Testis (tissue), 5 donors: ENCODE measurements at places on chromosomes 12 and 14.

GRCh38 chr14:104968541-104969401 lies 9.4 kb downstream of the AHNAK2 start:
- no peak for DNase-seq

DNA sequence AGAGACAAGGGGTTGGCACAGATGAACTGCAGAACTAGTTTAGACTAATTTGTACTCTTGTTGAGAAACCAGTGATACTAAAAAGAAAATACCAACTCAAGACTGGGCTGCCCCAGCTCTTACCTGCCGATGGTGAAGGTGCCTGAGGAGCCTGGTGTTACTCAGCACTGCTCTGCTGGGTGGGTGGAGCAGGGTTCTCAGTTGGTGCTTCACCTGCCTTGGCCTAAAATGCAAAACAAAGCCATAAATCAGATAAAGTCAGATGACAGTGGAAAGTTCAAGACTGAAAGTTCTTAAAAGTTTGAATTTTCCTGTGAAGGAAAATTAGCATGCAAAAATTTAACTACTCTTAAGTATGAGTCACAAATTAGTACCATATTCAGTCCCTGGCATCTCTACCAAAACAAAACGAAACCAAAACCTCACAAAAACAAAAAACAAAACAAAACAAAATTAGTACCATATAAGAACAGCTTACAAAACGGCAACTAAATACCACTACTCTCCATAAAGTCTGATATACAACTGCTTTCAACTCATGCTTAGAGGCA lies 21.9 kb downstream of the YBX3 start:
- no peak for DNase-seq

DNA sequence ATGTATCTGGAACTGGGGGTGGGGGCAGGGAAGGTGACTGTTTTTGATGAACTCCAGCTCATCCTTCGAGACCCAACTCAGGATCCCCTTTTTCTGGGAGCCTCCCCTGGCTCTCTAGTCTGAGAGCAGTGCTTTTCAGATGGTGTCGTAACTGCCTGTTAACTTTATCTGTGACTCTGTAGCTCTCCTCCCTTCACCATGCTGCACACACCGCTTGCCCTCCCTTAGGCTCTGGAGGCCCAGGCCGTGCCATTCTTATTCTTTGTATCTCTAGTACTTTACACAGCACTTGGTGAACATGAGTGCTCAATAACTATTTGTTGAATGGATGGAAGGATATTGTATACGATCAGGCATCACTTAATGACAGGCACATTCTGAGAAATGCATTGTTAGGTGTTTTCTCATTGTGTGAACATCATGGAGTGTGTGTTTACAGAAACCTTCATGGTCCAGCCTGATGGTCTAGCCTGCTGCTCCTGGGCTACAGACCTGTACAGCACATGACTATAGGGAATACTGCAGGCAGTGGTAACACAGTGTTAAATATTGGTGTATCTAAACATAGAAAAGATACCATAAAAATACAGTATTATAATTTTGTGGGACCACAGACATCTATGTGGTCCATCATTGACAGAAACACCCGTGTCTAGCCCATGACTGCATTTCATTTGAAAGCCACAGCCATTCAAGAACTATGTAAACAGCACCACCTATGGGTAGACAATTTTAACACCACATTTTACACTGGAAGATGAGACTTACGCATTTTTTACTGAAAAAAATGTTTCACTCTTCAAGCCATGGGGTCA lies 91.8 kb downstream of the EML1 start:
- peak; percentile 46 for DNase-seq

DNA sequence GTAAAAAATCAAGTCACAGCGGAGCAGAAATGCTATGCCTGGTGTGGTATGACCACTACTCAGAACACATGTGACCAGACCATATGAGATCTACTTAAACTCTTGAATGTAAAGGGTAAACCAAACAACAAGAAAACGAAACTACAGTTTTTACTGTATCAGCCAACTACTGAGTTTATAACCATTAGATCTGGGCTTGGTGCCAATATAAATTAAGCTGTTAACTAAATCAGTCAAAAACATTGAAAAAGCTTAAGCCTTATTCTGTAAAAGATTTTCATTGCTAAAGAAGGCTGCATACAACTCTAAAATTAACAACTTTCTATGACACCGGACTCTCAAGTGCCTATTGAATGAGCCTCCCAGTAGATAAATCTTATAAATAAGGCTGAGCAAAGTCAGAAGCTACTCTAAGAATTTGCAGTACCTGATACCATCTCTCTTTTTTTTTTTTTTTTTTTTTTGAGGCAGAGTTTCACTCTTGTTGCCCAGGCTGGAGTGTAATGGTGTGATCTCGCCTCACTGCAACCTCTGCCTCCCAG lies 35.4 kb downstream of the SPTLC2 start:
- DNase-seq = no peak

DNA sequence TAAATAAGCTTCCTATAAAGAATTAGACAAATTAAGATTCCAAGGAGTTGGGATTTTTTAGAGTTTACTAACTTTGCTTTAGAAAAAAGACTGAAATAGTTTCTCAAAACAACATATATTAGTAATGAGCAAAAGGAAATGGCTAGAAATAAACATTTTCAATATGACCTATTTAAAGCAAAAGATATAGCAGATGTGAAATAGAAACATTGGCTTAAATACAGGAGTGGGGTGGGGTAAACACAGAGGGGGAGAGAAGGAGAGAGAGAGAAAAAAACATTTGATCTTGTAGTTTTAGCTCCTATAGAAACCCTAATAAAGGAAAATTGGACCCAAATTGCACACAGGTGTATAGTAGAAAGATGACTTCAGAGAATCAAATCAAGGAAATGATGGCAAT lies 794.5 kb downstream of the MED13L start:
- no peak for DNase-seq

- no peak for DNase-seq
These were observed 36.5 kb downstream of the SSH1 start for GRCh38 chr12:108820707-108821406.

DNA sequence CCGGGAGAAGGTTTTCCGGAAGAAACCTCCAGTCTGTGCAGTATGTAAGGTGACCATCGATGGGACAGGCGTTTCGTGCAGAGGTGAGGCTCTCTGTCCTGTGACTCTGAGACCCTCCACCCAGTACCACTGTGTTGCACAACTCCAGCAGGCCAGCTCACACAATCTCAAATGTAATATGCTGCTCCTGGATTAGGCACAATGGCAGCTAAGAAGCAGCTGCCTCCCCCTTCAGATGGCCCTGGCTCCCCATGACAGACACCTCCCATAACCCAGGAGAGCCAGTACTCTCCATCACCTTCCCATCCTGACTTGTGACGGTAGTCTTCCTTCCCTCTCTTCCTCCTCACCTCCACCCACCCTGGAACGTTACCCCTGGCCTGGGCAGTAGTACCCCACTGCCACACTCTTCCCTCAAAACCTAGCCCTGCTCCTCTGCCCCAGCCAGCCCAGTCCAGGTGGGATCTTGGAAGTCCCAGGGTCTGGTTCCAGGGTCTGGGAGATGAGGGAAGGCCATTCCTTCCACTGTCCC lies 2.1 kb downstream of the TNS2 start:
- no peak for DNase-seq

GRCh38 chr12:58529114-58529665 lies 391.1 kb downstream of the LRIG3 start:
- no peak for DNase-seq

- no peak for DNase-seq
These were observed 281.6 kb upstream of the NPAS3 start for GRCh38 chr14:32657081-32657480.

DNA sequence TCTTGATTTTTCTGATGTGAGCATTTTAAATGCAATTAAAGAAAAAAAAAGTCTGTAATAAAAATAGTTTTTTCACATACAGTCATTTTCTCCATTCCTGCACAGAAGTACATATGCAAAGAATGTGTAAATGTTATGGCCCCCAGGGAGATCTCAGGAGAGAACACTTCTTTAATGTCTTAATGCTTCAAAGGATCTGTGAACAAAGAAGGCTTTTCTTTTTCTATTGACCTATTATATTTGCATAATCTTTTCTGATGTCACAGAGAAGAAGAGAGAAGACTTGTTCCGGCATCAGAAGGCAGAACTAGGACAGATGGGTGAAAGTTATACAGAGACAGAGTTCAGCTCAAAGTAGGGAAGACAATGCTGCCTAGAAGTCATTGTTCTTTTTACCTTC lies 413.5 kb upstream of the STXBP6 start:
- DNase-seq = no peak

GRCh38 chr12:13523536-13524307 lies 327.2 kb downstream of the EMP1 start:
- no peak for DNase-seq

GRCh38 chr14:84250893-84251292 lies 1279.1 kb upstream of the FLRT2 start:
- DNase-seq = no peak

DNA sequence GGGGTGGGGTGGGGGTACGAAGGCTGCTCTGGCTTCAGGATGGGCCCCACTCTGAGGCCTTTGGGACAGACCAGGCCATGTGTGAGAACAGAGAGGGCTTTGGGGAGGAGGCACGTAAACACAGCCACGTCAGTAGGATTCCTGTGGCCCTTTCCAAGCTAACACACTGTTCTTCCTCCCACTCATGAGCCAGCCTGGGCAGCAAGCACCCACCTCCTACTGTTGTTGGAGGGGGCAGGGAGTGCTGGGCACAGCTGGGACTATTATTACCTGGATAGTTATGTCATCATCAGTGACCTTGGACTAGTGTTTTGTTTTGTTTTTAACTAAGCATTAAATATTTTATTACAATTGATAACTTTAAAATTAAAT lies 5.3 kb downstream of the CHGA start:
- DNase-seq = peak; percentile 70

DNA sequence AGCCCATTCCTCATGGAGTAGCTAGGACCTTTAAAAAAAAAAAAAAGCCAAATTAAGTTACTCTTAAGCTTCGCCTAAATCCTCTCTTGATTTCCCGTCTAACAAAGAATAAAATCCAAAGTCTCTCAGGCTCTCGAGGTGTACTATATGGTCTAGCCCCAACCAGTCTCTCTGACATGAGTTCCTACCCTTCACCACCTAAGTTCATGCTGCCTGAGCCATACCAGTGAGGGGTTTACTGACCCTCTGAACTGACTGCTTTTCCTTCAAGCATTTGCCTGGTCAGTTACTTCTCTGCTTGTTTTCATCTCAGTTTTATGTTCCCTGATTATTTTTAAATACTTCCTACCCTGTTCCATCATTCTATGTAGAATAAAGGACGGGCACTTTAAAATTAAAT lies 58.2 kb upstream of the KCNMB4 start:
- no peak for DNase-seq

- no peak for DNase-seq
These were observed 93.0 kb downstream of the NT5DC3 start for GRCh38 chr12:103748002-103748401.

DNA sequence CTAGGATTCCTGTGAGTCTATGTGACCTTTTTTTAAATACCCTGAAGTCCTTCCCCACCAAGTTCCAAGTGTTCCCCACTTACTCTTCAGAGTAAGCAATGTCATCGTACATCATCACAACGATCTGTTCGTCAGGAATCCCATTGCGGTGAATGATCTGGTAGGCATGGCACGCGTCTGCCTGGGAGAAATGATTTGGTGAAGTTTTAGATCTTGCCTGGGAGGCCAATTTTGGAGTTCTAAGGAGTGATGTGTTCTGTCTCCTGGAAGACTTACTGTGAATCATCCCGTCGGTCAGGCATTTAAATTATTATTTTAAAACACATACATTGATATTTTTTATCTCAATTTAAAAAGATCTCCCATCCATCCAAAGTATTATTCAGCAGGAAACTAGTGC lies 29.8 kb downstream of the LGMN start:
- DNase-seq = no peak

DNA sequence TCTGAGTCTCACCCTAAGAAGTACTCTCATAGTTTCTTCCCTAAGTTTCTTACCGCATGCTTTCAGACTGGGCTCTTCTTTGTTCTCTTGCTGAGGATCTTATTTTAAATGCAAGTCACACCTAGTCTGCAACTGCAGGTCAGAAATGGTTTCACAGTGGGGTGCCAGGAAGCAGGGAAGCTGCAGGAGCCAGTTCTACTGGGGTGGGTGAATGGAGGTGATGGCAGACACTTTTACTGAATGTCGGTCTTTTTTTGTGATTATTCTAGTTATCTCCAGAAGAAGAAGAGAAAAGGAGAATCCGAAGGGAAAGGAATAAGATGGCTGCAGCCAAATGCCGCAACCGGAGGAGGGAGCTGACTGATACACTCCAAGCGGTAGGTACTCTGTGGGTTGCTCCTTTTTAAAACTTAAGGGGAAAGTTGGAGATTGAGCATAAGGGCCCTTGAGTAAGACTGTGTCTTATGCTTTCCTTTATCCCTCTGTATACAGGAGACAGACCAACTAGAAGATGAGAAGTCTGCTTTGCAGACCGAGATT lies 1.7 kb downstream of the FOS start:
- no peak for DNase-seq

DNA sequence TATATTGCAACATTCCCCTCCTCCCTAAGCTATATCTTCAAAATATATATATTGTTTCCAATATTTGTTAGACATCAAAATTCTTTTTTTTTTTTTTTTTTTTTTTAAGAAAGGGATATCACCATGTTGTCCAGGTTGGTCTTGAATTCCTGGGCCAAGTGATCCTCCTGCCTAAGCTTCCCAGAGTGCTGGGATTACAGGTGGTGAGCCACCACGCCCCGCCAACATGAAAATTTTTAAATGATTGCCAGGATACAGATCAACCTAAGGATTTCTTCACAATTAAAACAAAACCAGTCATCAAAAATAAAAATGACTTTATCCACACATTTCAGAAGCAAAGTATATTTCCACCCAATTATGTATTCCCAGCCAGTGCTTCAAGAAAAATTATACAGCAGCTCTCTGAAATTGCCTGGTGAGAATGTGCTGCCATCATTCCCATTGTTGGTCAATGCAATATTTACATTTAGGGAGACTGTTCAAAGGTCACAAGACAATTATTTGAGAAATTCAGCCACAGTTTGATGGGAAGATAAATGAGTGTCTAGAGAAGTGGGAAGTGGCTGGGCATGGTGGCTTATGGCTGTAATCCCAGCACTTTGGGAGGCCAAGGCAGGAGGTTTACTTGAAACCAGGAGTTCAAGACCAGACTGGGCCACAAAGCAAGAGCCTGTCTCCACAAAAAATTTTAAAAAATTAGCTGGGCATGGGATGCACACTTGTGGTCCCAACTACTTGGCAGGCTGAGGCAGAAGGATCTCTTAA lies 141.7 kb upstream of the AMIGO2 start:
- DNase-seq = no peak

GRCh38 chr12:111653596-111653995 lies 32.2 kb downstream of the BRAP start:
- DNase-seq = no peak

GRCh38 chr12:67630373-67631088 lies 18.0 kb upstream of the DYRK2 start:
- DNase-seq = peak; percentile 25

- no peak for DNase-seq
These were observed 11.2 kb downstream of the DHRS7 start for GRCh38 chr14:60153991-60154390.

GRCh38 chr12:127655691-127656090 lies 611.3 kb upstream of the TMEM132C start:
- no peak for DNase-seq

- DNase-seq = no peak
These were observed 488 bp upstream of the KIF5A start for GRCh38 chr12:57549203-57549908.

- DNase-seq = no peak
These were observed 95.4 kb upstream of the HIF1A start for GRCh38 chr14:61599942-61600341.
